ENCODE measurements at places on chromosomes 2 and 18.
A peak's percentile ranks its signal among the peaks of the same experiment; 100 is the strongest.

DNA sequence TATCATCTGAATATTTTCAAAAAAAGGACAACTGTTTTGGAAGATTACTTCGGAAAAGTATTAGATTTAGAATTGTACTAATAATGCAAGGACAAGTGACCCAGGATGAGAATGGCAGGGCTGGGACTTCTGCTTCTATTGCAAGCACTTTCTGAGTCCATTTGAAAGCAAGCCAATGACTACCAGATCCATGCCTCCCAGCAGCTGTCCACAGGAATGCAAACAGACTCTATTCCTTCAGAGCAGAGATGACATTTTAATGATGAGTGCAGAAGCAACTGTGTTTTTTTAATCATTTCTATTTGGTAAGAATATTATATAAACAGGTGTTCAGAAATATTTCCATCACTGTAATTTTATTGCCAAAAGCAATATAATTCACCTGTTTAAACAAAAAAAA is 456.7 kb downstream of the SOX11 start:
- no peak for DNase-seq

DNA sequence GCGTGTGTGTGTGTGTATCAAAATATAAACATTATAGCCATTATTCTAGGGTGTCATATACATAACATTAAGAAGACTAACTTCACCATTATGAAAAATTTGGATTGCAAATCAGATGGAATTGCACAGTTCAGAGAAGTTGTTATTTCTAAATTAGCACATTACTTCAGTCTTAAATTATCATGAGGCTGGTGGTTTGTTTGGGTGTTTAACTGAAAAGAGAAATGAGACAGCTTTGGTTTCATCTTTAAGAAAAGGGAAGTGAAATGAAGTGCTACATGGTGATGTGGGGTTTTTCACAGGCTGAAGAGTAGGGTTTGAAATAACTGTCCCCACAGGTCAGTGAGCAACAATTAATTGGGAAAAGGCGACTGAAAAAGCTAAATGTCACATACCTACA is 161.2 kb upstream of the XIRP2 start:
- DNase-seq = no peak

GRCh38 chr2:20590704-20591515 is 60.0 kb downstream of the HS1BP3 start:
- no peak for DNase-seq

DNA sequence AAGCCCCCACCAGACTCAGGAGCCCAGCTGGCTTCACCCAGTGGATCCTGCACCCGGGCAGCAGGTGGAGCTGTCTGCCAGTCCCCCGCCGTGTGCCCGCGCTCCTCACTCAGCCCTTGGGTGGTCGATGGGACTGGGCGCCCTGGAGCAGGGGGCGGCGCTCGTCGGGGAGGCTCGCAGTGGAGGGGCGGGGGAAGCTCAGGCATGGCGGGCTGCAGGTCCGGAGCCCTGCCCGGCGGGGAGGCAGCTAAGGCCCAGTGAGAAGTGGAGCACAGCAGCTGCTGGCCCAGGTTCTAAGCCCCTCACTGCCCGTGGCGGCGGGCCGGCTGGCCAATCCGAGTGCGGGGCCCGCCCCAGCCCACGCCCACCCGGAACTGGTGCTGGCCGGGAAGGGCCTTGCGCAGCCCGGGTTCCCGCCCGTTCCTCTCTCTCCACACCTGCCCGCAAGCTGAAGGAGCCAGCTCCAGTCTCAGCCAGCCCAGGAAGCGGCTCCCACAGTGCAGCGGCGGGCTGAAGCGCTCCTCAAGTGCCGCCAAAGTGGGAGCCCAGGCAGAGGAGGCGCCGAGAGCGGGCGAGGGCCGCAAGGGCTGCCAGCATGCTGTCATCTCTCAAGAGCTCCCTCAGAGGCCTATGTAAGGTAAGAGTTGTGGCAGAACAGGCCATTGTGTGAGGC is 1307.8 kb upstream of the TMEFF2 start:
- peak; percentile 79 for DNase-seq

DNA sequence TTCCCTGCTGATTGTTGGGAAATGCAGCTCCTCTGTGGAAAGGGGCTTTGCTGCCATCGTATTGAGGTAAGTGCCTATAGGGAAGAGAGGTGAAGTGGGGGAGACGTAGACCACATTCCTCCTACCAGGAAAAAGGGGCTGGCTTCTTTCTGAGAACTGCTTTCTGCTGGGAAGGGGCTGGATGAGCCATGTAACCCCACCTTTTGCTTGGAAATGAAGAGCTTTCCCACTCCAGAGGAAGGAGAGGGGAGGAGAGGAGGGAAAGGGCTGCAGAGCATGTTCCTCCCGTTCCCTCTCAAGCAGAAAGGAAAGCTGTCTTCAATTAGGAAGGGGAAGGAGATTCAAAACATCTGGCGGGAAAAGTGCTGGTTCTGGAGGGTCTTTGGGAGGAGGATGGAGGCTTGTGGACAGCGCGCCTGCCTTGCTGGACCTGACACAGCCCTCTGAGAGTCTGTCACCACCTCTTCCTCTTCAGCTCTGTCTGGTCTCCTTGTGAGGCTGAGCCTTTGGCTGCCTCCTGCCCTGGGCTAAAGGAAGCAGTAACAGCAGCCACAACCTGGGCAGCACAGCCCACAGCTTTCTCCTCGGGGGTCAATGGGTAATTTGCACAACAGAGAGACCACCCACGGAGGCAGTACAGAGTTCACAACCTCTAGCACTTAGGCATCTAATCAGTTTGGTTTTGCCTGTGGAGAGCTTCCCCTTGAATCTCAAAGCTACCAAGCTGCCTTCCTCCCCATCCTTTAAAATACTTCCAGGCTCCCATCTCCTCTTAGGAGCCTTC is 410.0 kb upstream of the TNP1 start:
- DNase-seq = no peak

DNA sequence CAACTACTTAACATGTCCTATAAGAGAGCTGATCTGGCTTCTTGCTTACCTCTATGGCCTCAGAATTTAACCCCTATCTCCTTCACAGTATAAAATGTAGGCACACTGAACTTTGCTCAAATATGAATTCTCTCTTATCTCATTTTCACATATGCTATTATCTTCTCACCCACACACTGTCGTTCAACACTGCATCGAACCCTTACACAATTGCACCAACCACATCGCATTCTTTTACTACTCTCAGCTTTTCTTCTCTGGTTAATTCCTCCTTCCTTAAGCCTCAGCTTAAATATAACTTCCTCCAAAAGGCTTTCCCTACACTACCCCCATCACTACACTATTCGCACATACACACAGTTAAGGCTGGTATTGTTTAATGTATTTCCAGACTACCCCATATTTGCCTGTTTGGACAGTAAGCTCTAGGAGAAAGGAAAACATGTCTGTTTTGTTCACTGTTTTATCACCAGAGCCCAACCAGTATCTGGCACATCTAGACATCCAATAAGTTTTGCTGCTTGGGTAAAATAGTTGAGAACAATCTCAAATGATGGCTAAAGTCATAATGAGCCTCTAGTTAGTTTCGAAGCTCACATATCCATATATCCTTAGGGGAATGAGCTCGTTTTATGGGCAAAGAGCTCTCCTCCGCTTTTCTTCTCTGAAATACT is 47.7 kb downstream of the HIBCH start:
- no peak for DNase-seq

- DNase-seq = no peak
Observed at GRCh38 chr2:23525137-23525765, 140.3 kb downstream of the KLHL29 start.

DNA sequence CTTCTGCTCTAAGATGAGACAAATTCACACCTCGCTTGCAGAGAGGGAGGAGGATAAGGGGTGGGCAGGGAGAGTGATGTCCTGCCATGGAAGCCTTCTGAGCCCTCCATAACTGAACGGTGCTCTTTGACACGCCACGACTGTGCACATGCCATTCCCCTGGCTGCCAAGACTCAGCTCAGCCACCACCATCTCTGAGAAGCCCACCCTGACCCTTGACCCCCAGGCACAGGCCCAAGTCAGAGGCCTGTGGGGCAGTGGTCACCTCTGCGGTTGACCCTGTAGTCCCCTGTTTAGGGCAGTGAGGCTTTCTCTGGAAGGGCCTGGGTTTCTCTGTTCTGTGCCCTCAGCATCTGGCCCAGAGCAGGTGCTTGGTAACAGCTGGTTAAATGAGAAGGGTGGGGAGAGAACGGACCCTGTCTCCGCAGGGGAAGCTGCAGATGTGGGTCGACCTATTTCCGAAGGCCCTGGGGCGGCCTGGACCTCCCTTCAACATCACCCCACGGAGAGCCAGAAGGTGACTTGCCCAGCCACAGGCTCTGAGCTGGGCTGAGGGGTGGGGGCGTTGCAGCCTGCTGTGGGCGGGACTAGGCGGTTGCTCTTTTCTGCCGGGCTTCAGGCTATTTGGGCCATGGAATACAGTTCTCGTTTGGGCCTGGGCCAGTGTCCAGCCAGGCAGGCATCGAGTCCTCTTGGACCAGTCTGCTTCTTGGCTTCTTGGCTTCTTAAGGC is 215.1 kb downstream of the DYSF start:
- no peak for DNase-seq

DNA sequence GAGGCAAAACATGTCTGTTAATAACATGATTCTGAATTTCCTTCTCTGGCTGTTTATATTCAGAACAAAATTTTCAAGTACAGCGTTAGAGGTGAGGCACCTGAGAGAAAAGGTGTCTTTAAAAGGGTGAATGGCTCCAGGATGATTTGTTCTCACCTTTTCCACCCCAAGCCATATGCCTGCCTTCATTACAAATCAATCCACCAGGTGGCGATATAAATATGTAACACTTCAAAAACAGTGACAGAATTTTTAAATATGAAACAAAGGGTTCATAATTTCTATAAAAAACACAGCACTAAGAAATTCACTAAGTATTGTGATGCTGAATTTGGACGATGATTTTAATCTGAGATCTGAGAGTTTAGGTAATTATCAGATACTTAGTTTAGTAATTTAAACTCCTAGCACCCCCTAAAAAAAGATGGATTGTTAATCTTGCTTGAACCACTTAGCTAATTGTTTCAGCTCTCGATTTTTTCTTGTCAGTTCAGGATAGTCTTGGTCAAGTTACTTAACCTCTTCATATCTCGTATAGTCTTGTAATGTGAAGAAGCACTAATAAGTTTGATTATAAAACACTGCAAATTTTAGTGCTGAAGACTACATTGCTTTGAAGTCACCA is 528.8 kb downstream of the CPS1 start:
- peak; percentile 8 for DNase-seq
